Thoracic aorta endothelial cell (primary cell): ENCODE measurements at places on chromosomes 2 and 18. TPM values are rescaled to one million over a fixed set of nuclear protein-coding genes. Genes with fewer than 3 reads are reported as not detected.

Gene CABYR
- total RNA-seq = 4.1 and 5.5 TPM in 2 replicates

Gene PTPRM
- total RNA-seq = 91.8 and 98.0 TPM in 2 replicates

Gene SETBP1
- 9.5 and 12.9 TPM in 2 replicates for total RNA-seq

Gene DYNAP
- not detected in 2 replicates for total RNA-seq

Gene ALPP
- not detected in 2 replicates for total RNA-seq

Gene SMC6
- total RNA-seq = 61.9 and 62.4 TPM in 2 replicates

Gene ITGB6
- 0.07 and 0.13 TPM in 2 replicates for total RNA-seq

Gene NAT8
- total RNA-seq = not detected in 2 replicates

Gene CD207
- total RNA-seq = not detected in 2 replicates

Gene SERPINB3
- total RNA-seq = not detected in 2 replicates

Gene GALNT3
- total RNA-seq = 0.13 and 0.36 TPM in 2 replicates

Gene MSTN
- total RNA-seq = under 0.01 and 0.07 TPM in 2 replicates

Gene NBAS
- 82.6 and 92.3 TPM in 2 replicates for total RNA-seq

Gene GRHL1
- total RNA-seq = 0.86 and 0.93 TPM in 2 replicates

Gene MYO3B
- under 0.01 TPM in 1 of 2 replicates, not detected in the other for total RNA-seq

Gene IL36RN
- not detected in 2 replicates for total RNA-seq

Gene DSG4
- total RNA-seq = not detected in 2 replicates

Gene IL36G
- not detected in 2 replicates for total RNA-seq

Gene RAB27B
- total RNA-seq = 0.27 and 0.36 TPM in 2 replicates

Gene SLC16A14
- 0.13 and 0.93 TPM in 2 replicates for total RNA-seq

Gene GTF3C2
- total RNA-seq = 45.1 and 51.3 TPM in 2 replicates

Gene TWSG1
- 89.6 and 108 TPM in 2 replicates for total RNA-seq

Gene TUBA4B
- total RNA-seq = not detected in 2 replicates

Gene SOX11
- not detected in 2 replicates for total RNA-seq

Gene NEB
- total RNA-seq = 1.2 and 1.3 TPM in 2 replicates

Gene ACVR1C
- under 0.01 and 0.13 TPM in 2 replicates for total RNA-seq

Gene POTEC
- total RNA-seq = not detected in 2 replicates

Gene ZBTB7C
- total RNA-seq = under 0.01 TPM in 1 of 2 replicates, not detected in the other

Gene CIB4
- not detected in 2 replicates for total RNA-seq

Gene GRB14
- 10.0 and 19.8 TPM in 2 replicates for total RNA-seq

Gene NTSR2
- not detected in 2 replicates for total RNA-seq

Gene CRYGD
- not detected in 2 replicates for total RNA-seq

Gene KLF7
- total RNA-seq = 32.6 and 42.9 TPM in 2 replicates

Gene GPD2
- total RNA-seq = 123 TPM in 2 replicates

Gene EVA1A
- total RNA-seq = 50.0 and 53.2 TPM in 2 replicates

Gene PLEKHB2
- 103 and 106 TPM in 2 replicates for total RNA-seq

Gene C2orf15
- total RNA-seq = 0.14 TPM in 1 of 2 replicates, not detected in the other

Gene ARHGAP25
- 0.93 and 3.0 TPM in 2 replicates for total RNA-seq

Gene CHRNA1
- total RNA-seq = 0.07 and 1.2 TPM in 2 replicates

Gene DGUOK
- total RNA-seq = 38.6 and 38.8 TPM in 2 replicates

Gene POMC
- total RNA-seq = 0.13 and 0.29 TPM in 2 replicates

Gene TLX2
- total RNA-seq = not detected in 2 replicates

Gene PRSS56
- not detected in 2 replicates for total RNA-seq

Gene RAMP1
- not detected in 2 replicates for total RNA-seq

Gene DYSF
- 122 and 135 TPM in 2 replicates for total RNA-seq

Gene ANKRD44
- 13.6 and 15.8 TPM in 2 replicates for total RNA-seq

Gene CLEC4F
- not detected in 2 replicates for total RNA-seq

Gene IL1F10
- total RNA-seq = not detected in 2 replicates

Gene BCL2
- total RNA-seq = 2.5 and 2.6 TPM in 2 replicates

Gene TDRD15
- total RNA-seq = under 0.01 TPM in 1 of 2 replicates, not detected in the other
